ENCODE measurements at places on chromosomes 6 and 20. TPM values are rescaled to one million over a fixed set of nuclear protein-coding genes. Genes with fewer than 3 reads are reported as not detected.

Gene SLC2A10
- total RNA-seq = not detected

Gene SIRPB1
- total RNA-seq = 0.91 TPM

Gene BEND3
- 2.4 TPM for total RNA-seq

Gene HLA-DQA1
- 3.7 TPM for total RNA-seq

GRCh38 chr6:62284725-62285124 lies 1.3 kb downstream of the KHDRBS2 start:
- H3K27ac ChIP-seq = no peak overlapping the region
- H3K27me3 ChIP-seq = peaks cover 19% of the 10 kb centered on the region
- H3K36me3 ChIP-seq = no peaks in the 10 kb centered on the region
- peaks cover 6% of the 10 kb centered on the region for H3K4me1 ChIP-seq
- DNase-seq = no peak

DNA sequence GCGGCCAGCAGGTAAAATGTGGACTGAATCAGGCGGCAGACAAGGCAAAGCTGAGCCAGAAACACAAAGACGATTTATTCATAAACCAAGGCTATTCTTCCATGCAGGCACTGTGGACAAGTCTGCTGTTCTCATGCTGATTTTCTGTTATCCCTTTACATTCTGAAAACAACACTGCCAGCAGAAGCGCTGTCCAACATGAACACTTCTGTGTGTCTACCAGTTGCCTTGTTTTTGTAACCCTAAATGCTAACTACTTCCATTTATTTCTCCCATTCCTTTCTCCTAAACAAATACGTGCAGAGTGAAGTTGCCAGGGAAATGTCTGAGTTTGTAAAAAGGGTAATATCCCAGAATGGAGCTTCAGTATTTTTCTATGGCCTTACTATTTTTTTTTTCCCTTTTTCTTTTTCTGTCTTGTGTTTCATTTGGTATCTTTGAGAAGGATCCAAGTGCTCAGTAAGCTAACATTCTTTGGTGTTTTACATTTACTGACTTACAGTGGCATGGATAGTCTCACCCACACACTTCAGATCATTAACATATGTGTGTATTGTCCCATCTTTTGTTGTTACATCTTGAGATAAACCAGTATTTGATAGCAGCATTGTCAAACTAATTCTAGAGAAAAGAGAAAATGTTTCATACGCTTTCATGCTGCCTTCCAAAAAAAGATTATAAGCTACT lies 1308.9 kb upstream of the MAP3K7 start:
- H3K4me1 ChIP-seq = no peaks in the 10 kb centered on the region
- H3K4me3 ChIP-seq = no peak overlapping the region
- peaks cover 1% of the 10 kb centered on the region for H3K36me3 ChIP-seq
- H3K27me3 ChIP-seq = no peaks in the 10 kb centered on the region
- no peak overlapping the region for H3K27ac ChIP-seq

- no peak overlapping the region for H3K27ac ChIP-seq
- H3K36me3 ChIP-seq = no peaks in the 10 kb centered on the region
- H3K4me1 ChIP-seq = peaks cover 33% of the 10 kb centered on the region
- H3K27me3 ChIP-seq = peaks cover 8% of the 10 kb centered on the region
- DNase-seq = no peak
These were observed 101.8 kb upstream of the SGK1 start for GRCh38 chr6:134419716-134420115.

DNA sequence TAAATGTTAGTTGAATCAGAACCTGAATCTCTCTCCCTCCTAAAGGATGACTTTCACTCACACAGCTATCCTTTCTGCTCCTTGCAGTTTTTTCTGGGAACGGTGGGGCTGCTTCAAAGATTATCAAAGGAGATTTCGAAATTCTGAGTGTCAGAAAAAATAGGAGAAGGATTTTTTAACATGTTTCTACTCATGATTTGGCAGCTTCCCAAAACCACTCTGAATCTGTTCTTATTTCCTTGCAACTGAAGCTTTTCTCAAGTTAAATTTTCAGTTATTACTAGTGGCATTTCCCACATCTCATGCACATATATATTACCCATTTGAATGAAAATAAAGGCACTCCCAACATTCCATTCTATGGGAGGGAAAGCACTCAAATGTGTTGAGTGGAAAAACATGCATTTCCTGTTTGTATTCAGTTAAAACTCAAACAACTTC lies 123.6 kb downstream of the LCA5 start:
- DNase-seq = no peak
- no peaks in the 10 kb centered on the region for H3K27me3 ChIP-seq
- no peaks in the 10 kb centered on the region for H3K36me3 ChIP-seq

DNA sequence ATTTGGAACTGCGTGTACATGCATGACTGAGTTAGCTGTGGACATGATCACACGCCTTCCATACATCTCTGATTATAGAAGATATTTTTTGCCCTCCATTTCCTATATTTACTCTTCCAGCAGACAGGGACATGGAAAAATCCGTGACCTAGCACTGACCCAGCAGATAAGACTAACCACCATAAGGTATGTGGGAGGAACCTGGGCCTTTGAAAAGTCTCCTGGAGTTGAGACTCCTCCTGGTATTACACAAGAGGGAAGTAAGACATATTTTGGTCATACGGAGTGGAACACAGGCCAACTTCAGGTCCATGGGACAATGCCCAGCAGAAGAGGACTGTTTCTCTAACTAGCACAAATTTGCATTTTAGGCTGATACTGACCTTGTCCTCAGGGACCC lies 13.7 kb upstream of the SIRPB1 start:
- no peaks in the 10 kb centered on the region for H3K27me3 ChIP-seq
- no peak overlapping the region for H3K27ac ChIP-seq
- no peak for DNase-seq
- peaks cover 70% of the 10 kb centered on the region for H3K4me1 ChIP-seq
- H3K4me3 ChIP-seq = no peak overlapping the region

DNA sequence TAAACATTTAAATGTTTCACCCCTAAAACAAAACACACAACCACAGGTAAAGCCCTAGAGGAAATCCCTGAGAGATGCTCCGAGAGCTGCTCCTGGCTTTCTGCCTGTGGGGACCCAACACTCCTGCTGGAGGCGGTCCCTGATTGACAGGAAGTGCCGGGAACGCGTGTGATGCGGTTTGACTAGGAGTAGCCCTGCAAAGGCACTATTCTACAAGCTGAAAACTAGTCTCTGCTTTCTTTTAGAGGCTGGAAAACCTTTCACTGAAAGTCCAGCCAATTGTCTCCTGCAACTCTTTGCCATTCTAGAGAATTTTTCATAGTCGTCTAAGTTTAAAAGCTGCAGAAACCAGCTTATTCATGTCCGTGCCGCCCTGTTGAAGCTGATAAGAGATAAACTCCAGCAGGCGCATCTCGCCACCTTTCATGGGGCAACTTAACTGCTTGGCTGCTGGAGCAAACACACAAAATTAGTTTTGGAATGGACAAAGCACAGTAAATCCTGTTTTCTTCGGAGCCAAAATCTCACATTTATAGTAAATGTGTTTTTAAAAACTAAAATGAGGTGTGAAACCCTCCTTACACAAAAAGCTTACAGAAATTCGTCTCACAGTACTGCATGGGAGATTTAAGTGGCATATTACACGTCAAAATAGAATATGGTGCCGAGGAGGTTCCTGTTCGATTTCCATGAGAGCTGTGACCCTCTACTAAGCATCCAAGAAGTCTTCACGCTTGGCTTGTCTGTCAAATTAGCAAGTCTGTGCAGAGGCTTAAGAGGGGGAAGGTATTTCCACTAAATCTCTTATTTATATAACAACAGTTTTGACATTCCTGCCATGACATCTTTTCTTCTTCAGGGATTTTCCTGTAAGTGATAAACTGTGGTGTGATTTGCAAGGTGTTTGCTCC lies 46.9 kb downstream of the DACT2 start:
- no peaks in the 10 kb centered on the region for H3K4me1 ChIP-seq
- peaks cover 35% of the 10 kb centered on the region for H3K27me3 ChIP-seq
- H3K4me3 ChIP-seq = no peak overlapping the region
- no peak overlapping the region for H3K27ac ChIP-seq
- DNase-seq = no peak

GRCh38 chr6:20789162-20789561 lies 254.9 kb downstream of the CDKAL1 start:
- H3K4me3 ChIP-seq = no peak overlapping the region
- no peaks in the 10 kb centered on the region for H3K36me3 ChIP-seq
- H3K27ac ChIP-seq = no peak overlapping the region
- peaks cover 6% of the 10 kb centered on the region for H3K4me1 ChIP-seq
- no peak for DNase-seq
- H3K27me3 ChIP-seq = no peaks in the 10 kb centered on the region

GRCh38 chr6:159305804-159306537 lies 136.8 kb downstream of the FNDC1 start:
- H3K27ac ChIP-seq = no peak overlapping the region
- H3K4me1 ChIP-seq = no peaks in the 10 kb centered on the region
- no peaks in the 10 kb centered on the region for H3K36me3 ChIP-seq
- H3K4me3 ChIP-seq = no peak overlapping the region
- peaks cover 32% of the 10 kb centered on the region for H3K27me3 ChIP-seq

DNA sequence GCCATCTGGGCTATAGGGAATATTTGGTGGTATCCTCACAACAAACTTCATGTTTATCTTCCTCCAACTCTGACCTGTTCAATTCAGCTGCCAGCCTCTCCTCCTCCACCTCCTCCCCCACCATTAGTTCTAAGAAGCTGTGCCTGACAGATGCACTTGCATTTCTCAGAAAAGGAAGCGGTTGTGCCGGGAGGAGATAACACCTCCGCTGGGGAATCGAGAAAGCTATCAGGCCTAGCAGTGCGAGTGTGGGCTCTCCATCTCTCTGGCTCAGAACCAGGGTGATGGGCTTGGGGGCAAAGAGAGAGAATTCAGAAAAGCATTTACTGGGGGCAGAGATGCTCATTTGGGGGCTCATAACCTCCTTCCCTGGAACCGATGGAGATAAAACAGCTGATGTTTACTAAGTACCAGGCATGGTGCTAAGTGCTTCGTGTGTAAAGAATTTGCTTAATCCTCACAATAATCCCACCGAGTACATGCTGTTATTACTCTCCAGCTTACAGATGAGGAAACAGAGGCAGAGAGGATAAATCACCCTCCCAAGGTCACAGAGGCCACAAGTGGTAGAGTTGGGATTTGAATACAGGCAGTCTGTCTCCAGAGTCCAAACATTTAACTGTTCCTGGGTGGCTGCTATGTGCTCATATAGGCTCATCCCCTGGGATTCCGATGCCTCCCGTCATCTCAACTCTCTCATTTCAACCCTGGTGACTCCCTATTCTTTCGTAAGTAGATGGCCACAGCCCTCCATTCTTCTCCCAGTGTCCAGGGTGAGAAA lies 38.3 kb downstream of the COX4I2 start:
- peaks cover 100% of the 10 kb centered on the region for H3K4me1 ChIP-seq
- H3K36me3 ChIP-seq = peaks cover 11% of the 10 kb centered on the region
- H3K27me3 ChIP-seq = no peaks in the 10 kb centered on the region

- DNase-seq = no peak
- H3K4me3 ChIP-seq = no peak overlapping the region
- peaks cover 7% of the 10 kb centered on the region for H3K27me3 ChIP-seq
- no peaks in the 10 kb centered on the region for H3K36me3 ChIP-seq
These were observed 21.3 kb upstream of the HLA-DRB5 start for GRCh38 chr6:32551410-32551809.

DNA sequence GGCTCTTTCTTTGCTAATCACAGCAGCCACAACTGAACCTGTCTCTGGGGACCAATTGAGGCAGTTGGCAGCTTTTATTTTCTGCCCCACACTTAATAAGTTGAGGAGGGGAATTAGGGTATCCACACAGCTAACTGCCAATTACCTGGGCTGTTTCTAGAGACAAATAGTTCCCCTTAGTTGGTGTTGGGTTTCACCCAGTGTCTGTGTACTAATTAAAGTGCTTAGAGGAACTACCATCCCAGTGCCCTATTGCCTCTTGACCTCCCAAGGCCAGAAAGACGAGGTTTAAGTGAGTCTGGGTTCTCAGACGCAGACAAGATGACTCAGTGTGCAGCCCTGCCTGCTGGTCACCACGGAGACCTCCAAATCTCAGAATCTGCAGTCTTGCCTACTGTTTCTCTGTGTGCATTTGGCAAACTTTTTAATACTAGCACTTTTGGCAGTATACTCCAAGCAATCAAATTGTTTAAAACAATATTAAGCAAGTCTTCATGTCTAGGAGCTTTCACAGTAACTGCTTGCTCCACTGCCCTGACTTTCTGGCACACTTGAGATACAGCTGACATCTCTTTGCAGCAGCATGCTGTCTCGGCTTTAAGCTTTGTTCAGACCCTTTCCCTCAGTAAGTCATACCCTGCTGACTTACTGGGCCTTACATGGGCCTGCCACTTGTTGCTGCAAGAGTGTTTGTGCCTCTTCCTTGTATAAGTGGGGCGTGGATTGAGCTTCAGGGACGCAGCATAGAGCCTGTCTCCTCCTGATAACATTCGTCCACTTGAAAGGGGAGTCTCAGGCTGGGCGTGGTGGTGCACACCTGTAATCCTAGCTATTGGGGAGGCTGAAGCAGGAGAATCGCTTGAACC lies 31.9 kb downstream of the STK35 start:
- no peaks in the 10 kb centered on the region for H3K27me3 ChIP-seq
- no peaks in the 10 kb centered on the region for H3K36me3 ChIP-seq
- DNase-seq = no peak
- H3K27ac ChIP-seq = peak overlapping the region; percentile 51
- H3K4me1 ChIP-seq = peaks cover 37% of the 10 kb centered on the region
- no peak overlapping the region for H3K4me3 ChIP-seq

- H3K4me3 ChIP-seq = no peak overlapping the region
- H3K36me3 ChIP-seq = no peaks in the 10 kb centered on the region
- no peak overlapping the region for H3K27ac ChIP-seq
- no peaks in the 10 kb centered on the region for H3K27me3 ChIP-seq
These were observed 91.9 kb downstream of the RFPL4B start for GRCh38 chr6:112439010-112439409.

Data from activated T-cell treated with anti-CD3 and anti-CD28 coated beads, Interleukin-2, amount 50 U/mL, for 72 hours (primary cell).